ENCODE measurements at places on chromosomes 2 and 18.

GRCh38 chr2:70036290-70036689 is 51.0 kb upstream of the PCBP1 start:
- DNase-seq = no peak

GRCh38 chr18:36595046-36595817 is 233.6 kb downstream of the TPGS2 start:
- DNase-seq = no peak

DNA sequence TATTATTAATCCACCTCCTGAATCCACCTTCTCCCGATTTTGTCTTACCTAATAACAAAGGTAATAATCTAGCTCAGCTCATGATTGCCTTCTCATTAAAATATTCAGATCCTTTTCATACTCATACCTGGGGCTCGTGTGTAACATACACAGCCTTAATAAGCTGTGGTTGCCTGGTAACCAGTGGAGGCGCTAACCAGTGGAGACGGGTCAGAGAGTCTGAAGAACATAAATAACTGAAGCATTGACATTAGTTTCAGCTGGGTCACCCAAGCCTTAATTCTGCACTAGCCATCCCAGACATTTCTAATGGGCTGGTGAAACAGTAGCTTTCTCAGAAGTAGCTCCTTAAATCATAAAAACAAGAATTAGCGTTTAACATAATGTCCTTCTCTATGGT is 14.8 kb upstream of the DTNA start:
- DNase-seq = no peak

GRCh38 chr2:191481305-191482070 is 196.4 kb upstream of the NABP1 start:
- DNase-seq = no peak

- DNase-seq = no peak
Measured at GRCh38 chr18:32326450-32327308, 136.8 kb downstream of the MEP1B start.

DNA sequence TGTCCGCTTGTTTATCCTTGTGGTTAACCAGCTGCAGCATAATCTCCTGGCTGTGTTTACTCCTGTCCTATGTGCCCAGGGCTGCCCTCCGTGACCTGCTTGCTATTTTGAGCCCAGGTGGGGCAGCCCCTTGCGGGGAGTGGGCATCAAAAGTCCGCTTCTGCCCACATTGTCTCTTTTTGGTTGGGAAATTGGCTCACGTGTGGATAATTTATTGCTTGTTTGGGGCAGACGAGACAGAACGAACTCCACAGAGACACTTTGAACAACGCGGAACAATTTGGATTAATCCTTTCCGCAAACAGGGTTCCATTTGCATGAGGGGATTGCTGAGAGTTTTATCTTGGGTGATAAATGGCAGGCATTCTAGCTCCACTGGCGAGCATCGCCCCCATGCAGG is 8.1 kb upstream of the CXCR4 start:
- DNase-seq = no peak

GRCh38 chr2:127638361-127639110 is 7.4 kb upstream of the GPR17 start:
- no peak for DNase-seq
